ENCODE measurements at places on chromosomes 5 and 9. TPM values are rescaled to one million over a fixed set of nuclear protein-coding genes. Genes with fewer than 3 reads are reported as not detected.

The ACSL6 gene
- total RNA-seq = 0.05 TPM

The FRMPD1 gene
- not detected for total RNA-seq

The PLAC8L1 gene
- total RNA-seq = not detected

The PCDHGB2 gene
- total RNA-seq = 1.8 TPM

The PARP8 gene
- total RNA-seq = 12.0 TPM
